ENCODE measurements at places on chromosomes 7 and 10. TPM values are rescaled to one million over a fixed set of nuclear protein-coding genes. Genes with fewer than 3 reads are reported as not detected.

NPSR1 gene
- polyA plus RNA-seq, result 0.16 TPM

GRCh38 chr7:102305414-102306268 lies 19.0 kb downstream of the SH2B2 start:
- no peak for DNase-seq

FAM25G gene
- polyA plus RNA-seq, result not detected

BTBD16 gene
- 0.79 TPM for polyA plus RNA-seq

ARPC1B gene
- 73.1 TPM for polyA plus RNA-seq

GRCh38 chr7:121605317-121605680 lies 209.2 kb upstream of the FAM3C start:
- DNase-seq, result peak; percentile 21

ZMIZ2 gene
- polyA plus RNA-seq, result 86.2 TPM

- DNase-seq, result no peak
Observed at GRCh38 chr10:125095776-125096175, 64.6 kb downstream of the CTBP2 start.

DNA sequence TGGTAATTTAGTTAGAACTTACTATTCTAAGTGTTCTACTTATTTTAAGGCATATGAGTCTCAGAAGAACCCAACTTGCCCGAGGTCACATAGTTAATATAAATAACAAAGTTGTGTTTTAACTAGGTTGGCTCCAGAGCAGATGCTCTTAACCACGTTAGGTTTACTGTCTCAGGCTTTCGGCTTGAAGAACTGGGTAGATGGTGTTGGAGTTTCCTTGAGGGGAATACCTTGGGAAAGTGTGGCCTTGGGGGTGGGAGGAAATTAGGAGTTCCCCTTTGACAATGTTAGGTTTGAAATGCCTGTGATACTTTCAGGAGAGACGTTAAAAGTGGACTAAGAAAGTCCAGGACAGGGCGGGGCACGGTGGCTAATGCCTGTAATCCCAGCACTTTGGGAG lies 9.6 kb downstream of the ZNF398 start:
- DNase-seq, result no peak

DNA sequence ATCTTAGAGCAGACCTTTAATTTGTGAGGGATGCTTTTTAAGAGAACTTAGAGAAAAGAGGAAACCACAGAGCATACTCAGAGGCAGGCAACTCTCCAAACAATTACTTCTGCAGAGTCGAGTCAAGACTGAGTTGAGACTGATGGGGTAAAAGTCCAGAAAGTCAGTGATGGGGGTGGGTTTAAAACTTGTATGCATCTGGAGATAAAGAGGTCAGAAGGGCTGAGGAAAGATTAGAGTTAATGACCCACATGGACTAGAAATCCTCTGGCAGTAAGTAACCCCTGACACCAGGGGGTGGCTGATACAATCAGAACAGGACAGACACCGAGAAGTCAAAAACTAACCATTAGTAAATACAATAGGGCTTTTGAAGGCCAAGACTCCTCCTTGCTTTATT lies 42.4 kb upstream of the SEPTIN7 start:
- DNase-seq, result peak; percentile 62

PALD1 gene
- 6.1 TPM for polyA plus RNA-seq

SPRN gene
- polyA plus RNA-seq, result 4.9 TPM

DNA sequence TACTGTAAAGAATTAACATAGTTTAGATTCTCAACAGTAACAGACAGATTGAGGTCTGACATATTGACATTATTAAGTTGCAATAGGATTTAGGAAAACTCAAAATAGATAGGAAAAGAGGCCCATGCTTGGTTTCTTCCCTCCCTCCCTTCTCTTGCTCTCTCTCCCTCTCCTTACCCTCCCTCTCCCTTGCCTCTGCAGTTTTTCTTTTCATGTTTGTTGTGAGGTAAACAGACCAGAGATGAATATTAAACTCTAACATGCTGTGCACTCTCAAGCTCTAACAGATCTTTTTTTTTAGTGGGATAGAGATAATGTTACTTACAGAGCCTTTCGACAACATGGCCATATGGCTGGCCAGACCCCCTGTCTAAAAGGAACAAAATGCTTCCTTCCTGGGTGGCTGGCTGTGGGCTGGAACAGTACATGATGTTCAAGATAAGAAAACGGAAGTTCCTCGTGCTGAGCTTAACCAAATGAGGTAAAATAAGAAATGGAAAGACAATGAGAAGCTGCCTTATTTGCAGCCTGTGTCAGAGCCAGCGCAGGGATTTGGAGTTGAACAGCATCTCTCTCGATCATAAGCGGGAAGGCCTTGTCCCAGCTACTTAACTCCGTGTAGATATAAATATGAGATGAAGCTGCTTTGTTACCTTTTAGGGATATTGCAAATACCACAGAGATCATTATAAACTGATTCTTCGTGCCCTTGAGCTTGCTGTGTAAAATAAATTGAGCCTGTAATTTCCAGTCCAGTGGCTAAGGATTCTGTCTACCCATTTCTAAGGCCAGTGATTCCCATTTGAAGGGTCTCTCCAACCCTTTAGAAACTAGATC lies 391.9 kb upstream of the NPVF start:
- DNase-seq, result no peak

GRCh38 chr10:118783776-118784545 lies 29.2 kb upstream of the CACUL1 start:
- no peak for DNase-seq

DNA sequence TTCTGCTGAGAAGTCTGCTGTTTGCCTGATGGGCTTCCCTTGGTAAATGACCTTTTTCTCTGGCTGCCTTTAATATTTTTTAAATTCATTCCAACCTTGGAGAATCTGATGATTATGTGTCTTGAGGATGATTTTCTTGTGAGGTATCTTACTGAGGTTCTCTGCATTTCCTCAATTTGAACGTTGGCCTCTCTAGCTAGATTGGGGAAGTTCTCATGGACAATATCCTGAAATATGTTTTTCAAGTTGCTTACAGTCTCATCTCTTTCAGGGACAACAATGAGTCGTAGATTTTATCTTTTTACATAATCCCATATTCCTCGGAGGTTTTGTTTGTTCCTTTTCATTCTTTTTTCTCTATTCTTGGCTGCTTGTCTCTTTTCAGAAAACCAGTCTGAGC lies 208.4 kb downstream of the KIF20B start:
- DNase-seq, result no peak

DNA sequence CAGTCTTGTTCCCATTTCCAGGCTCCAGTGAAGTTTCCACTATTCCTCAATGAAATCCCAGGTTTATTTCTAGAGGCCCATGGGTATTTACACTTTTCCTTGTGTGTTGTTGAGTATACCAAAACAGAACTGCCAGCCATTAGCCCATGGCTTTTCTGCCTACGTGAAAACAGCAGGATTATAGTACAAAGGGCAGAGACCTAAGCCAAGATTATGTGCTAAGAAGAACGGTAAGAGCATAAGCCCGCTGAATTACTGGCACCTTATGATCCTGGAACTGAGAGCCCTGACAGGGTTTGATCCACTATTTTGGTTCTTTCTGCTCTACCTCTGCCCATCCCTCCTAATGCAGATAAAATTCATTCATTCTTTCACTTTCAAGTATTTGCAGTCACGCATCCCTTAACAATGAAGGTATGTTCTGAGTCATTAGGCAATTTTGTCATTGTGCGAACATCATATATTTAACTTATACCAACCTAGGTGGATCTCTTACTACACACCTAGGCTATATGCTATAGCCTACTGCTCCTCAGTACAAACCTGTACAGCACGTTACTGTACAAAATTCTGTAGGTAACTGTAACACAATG lies 16.0 kb downstream of the SEMA3C start:
- DNase-seq, result no peak

DNA sequence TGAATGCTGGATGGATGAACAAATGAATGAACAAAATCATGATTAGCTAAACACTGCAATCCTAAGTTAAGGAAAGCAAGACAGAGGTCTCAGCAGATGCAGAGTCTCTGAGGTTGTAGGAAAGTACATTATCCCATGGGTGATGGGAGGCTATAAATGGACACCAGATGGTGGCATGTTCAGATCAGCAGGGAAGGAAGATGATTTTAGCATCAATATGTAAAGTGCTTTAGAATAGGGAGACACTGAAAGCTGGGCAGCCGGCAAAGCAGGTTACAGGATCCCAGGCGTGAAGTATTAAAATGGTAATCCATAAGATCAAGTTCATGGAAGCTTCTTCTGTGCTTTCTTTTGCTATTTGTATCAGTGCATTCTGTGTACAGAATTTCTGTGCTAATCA lies 7.9 kb upstream of the RAPGEF5 start:
- no peak for DNase-seq

RFC2 gene
- 19.5 TPM for polyA plus RNA-seq

TMEM184A gene
- polyA plus RNA-seq, result 58.6 TPM

DNAH11 gene
- 0.40 TPM for polyA plus RNA-seq

GRCh38 chr7:138935465-138936011 lies 45.7 kb downstream of the KIAA1549 start:
- peak; percentile 46 for DNase-seq

GRCh38 chr10:76935941-76936613 lies 701.5 kb downstream of the KCNMA1 start:
- DNase-seq, result no peak

GRCh38 chr10:6669269-6669859 lies 89.3 kb upstream of the PRKCQ start:
- peak; percentile 10 for DNase-seq

DAGLB gene
- 15.3 TPM for polyA plus RNA-seq

GRCh38 chr7:151095828-151096475 lies 9.7 kb downstream of the AGAP3 start:
- DNase-seq, result no peak

DNA sequence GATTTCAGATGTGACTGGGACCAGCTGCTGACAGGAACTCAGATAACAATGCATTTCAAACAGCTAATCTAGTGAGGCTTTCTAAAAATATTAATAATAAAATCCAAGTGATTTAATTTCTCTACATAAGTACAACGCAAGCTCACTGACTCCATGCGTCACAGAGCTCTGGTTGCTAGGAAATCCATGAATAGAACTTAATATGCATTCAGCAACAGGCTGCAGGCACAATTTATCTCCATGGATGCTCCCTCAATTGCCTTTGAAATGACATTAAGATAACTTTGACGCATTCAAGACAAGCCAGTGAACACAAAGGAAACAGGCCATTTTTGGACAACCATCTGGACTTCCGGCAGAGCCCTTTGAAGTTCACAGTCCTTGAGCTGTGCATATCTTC lies 118.7 kb upstream of the COL1A2 start:
- no peak for DNase-seq

GRCh38 chr10:92692080-92692671 lies 2.4 kb downstream of the HHEX start:
- DNase-seq, result no peak

ACSM6 gene
- 0.06 TPM for polyA plus RNA-seq

DNA sequence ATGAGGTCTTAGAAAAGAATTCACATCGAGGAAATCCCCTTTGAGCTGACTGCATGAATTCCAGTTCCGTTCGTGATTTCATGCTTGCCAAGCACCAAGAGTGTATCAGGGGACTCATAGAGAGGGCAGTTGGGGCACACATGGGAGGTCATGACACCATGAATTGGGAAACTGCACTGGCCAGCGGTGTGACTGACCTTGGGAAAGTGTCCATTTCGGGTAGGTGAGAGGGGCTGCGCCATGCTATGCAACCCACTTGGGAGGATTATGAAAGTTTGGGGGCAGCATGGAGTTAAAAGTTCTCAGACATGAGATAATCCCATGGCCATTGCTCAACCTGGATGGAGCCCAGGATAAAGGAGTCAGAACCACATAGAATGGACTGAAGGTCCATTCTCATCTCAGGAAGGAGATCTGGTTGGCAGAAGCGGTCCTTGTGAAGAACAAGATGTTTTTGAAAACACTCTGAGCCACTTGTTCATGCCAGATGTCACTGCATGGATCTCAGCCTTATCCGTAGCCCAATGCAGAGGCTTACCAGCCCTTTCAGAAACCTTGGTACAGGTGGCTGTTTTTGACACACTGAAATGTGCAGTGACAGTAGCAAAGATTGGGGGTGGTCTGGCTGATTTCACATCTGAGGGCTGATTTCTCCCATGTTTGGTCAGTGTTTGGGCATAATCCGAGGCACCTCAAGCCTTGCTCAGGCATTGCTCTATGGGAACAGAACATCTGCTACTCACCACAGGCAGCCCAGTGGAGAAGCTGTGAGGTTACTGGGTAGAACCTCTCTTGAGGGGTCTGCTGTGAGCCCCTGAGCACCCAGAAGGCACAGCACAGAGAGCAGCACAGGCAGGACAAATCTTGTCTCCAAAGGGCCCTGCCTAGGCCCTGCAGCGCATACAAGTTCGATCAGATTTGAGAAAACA lies 252.3 kb downstream of the CXCL12 start:
- no peak for DNase-seq

AKR1C4 gene
- polyA plus RNA-seq, result 0.39 TPM

DNA sequence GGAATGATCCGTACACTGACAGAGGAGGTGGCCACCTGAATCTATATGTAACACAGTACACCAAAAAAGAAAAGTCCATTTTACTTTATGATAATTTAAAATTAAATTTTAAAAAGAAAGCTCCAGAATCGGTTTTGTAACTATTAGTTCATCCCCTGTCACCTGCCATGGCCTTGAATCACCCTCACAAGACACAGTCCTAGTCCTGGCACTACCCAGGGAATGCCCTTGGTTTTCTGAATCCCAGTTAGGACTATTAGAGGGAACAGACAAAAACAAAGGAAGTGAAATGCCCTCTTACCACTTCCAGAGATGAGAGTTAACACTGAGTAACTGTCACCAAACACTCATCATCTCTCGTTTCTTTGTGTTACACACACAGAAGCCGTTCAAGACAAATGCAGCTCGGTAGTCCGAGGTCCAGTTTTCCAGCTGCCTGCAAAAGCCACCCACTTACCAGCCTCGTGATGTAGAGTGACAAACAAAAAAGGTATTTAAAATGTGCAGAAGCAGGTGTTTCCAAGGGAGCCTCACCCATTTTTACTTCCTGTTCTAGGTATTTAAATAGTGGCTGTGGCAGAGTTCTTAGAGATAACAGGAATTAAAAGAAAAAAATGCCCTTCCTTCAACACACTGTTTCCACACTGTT lies 6.1 kb downstream of the PTPRN2 start:
- peak; percentile 90 for DNase-seq

GSTO2 gene
- 35.7 TPM for polyA plus RNA-seq

DNA sequence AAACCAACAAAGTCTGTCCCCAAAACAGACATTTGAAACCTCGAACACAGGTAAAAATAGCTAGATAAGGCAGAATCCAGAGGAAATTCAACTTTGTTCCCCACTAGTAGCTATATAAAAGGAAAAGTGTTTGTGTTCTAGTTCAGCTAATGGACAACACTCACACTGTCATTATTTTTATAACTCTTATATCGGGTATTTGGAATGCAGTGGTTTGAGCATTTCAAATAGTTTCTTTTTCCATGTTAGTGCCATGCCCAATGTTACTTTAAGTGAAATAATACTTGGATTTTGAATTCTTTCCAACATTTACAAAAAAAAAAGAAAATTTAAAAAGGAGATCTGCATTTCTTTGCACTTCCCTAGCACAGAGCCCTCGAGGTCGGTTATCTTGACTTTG lies 213.6 kb downstream of the DOCK4 start:
- DNase-seq, result no peak

SPDYE9 gene
- 0.37 TPM for polyA plus RNA-seq

CNPY1 gene
- not detected for polyA plus RNA-seq

PAOX gene
- 9.8 TPM for polyA plus RNA-seq

GRCh38 chr10:42898037-42898960 lies 115.7 kb downstream of the BMS1 start:
- no peak for DNase-seq
